NCI-H2081 treated with DMSO at 0.1 percent for 48 hours (cell line): ENCODE measurements at places on chromosomes 5 and 9.

DNA sequence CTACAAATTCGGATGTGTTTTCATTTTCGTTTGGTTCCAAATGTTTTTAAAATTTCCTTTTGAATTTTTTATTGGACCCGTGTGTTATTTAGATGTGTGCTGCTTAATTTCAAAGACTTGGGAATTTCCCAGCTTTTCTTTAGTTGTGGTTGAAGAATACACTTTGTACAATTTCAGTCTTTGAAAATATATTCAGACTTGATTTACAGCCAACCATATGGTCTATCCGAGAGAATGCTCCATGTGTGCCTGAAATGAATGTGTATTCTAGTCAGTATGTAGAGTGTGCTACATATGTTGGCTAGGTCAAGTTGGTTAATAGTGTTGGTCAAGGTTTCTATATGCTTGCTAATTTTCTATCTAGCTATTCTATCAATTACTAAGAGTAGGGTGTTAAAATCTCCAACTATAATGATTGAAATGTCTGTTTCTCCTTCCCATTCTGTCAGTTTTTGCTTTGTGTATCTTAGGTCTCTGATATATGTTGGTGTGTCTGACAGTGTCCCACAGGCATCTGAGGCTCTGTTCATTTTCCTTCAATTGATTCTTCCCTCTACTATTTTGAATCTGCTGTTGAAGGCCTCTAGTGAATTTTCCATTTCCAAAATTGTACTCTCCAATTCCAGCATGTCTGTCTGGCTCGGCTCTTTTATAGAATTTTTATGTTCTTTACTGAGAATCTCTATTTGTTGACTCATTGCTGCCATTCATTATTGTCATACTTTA is 36.2 kb downstream of the RNF130 start:
- DNase-seq: no peak

GRCh38 chr5:31941151-31941755 is 232.9 kb downstream of the GOLPH3 start:
- no peak for DNase-seq

DNA sequence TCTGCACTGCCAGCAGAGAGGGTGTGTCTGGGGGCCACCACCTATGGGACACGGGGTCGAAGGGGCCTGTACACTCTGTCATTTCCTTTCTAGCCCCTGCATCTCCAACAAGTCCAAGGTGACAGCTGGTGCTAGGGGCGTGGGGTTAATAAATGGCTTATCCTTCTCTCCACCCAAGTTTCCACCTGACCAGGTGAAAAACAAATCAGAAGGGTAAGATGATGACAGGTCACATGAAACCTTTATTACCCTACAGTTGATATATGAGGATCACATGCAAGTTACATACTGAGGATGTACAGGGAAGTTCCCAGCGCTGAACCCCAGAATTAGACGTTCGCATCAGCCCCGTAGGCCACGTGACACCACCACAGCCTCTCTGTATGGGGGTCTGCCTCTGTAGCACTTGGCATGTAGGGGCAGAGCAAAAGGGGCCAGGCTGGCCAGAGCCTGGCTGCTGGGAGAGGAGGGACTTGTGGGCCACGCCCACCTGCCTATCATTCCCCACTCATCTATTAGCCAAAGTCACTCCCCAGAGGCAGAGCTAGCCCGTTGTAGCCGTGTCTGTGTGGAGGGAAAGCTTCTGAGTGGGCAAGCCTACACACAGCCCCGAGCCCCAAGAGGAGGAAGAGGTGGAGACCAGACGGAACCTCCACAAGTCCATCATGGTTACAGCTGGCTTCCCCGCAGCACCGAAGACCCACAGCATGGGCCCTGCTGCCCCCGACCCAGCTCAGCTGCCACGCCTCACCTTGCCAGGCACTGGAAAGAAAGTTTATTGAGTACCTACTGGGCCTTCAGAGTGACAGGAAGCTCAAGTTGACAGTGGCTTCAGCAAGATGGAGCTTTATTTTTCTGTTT is 2.2 kb downstream of the TMEM141 start:
- no peak for DNase-seq

DNA sequence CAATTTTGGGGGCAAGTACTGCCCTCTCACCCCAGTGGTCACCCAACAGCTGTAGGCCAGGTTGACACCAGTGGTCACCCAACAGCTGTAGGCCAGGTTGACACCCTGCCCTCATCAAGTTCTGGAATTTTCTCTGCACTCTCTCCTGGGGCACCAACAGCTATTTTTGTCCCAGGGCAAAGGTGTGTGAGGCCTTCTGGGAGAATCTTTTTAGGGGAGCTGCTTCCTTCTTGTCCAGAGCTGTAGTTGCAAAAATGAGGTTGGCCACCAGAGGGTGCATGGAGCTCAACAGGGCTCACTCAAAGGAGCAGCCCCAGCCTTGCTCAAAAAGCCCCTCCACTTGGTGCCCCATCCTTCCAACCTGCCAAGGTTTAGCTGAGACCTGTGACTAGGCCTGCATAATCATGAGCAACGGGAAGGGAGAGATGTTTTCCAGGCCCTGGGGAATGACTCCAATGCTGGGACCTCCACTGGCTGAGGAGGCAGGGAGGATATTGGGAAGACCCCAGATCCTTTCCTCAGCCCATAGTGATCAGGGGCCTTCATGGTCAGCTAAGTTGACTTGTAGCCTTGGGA is 10.6 kb upstream of the P4HA2 start:
- no peak for DNase-seq

GRCh38 chr9:137710704-137711103 is 91.9 kb downstream of the EHMT1 start:
- no peak for DNase-seq

GRCh38 chr9:111762556-111762955 is 32.2 kb downstream of the SHOC1 start:
- no peak for DNase-seq

DNA sequence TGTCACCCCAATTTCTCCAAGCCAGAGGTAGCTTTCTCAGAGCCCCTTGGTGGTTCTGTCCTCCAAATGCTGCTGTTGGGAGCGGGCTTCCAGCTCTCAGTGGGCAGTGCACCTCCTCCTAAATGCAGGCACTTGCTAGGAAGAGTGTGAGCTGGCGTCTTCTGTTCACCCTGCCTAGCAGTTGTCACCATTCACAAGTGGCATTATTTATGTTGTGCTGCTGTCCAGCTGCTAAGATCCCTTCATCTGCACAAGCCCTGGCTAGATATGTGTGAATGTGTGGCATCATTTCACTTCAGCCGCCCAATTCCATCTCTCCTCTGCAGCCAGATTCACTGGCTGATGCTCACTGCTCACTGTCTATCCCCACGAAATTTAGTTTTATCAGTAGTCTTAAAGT is 43.7 kb downstream of the SLC36A1 start:
- no peak for DNase-seq

GRCh38 chr9:121640076-121640475 is 11.4 kb upstream of the DAB2IP start:
- DNase-seq: no peak

- peak; percentile 81 for DNase-seq
Observed at GRCh38 chr5:124738681-124739633, 7.5 kb downstream of the ZNF608 start.

DNA sequence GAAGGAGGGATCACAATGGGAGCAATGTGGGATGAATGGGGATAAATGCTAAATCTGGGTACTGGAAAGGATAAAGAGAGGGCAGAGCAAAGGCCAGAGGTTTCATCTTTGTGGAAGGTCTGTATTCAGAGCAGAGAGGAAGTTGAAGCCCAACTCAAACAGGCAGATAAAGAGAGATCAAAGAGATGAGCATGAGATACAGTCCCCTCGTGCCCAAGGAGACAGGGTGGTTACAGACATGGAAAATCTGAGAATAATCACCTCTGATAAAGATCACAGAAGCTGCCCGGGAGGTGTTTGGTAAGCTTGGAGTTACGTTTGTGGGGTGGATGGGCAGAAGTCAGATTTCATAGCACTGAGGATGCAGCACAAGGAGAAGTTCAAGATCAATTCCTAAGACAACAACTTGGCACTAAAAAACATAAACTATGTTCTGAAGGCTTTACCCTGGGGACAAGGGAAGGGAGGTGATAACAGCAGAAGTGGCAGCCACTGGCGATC is 459 bp upstream of the ERAP2 start:
- no peak for DNase-seq

- no peak for DNase-seq
Observed at GRCh38 chr9:123523001-123523400, 167.0 kb downstream of the CRB2 start.

GRCh38 chr5:144237851-144238250 is 67.2 kb downstream of the KCTD16 start:
- DNase-seq: no peak

DNA sequence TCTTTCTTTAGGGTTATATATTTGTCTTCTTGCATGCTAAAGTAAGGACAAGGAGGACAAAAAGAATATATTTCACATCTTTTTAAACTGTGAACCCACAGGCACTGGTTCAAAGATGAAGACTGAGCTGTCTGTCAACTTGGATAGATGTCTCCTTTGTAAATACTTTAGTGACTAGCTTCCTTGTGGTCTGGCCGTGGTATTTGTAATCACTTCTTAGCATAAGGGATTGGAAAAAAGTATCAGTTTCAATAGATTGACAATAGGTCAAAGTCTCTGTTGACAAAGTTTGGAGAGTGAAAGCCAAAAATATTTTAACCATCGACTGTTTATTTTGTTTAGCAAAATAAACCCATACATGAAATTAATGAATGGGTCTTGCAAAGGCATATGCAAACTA is 91.4 kb downstream of the TMEM167A start:
- no peak for DNase-seq

- DNase-seq: no peak
Observed at GRCh38 chr5:32566319-32567111, 18.8 kb upstream of the SUB1 start.

DNA sequence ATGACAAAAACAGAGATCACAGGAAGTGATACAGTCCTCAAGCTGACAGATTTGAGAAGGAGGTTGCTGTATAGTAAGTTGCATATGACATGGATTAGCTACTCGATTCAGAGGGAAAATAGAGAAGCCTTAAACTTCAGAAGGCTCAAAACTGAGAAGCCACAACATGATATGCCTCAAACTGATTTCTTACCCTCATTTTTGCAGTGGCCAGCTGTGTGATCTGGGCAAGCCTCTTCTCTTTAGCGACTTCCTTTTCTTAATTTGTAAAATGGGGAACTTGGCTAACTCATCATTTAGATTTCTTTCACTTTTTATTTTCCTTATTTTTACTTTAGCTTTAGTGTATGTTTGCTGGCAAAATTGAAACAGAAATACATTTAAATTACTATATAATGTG is 421.1 kb downstream of the KIF4B start:
- DNase-seq: no peak

DNA sequence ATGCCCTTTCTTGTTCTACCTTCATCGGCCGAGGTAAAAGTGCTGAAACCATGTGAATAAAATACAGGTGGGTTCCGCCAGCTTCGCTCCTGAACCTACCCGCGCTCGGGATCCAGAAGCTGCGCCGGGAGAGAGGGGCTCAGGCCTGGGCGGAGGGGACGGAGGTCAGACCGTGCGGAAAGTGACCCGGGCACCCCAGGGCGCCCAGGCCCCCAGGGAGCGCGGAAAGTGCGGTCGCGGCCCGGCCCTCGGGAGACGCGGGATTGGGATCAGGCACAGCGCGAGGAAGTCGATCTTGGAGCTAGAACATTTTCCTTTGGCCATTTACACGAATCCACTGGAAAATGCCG is 329 bp downstream of the SYK start:
- DNase-seq: no peak

DNA sequence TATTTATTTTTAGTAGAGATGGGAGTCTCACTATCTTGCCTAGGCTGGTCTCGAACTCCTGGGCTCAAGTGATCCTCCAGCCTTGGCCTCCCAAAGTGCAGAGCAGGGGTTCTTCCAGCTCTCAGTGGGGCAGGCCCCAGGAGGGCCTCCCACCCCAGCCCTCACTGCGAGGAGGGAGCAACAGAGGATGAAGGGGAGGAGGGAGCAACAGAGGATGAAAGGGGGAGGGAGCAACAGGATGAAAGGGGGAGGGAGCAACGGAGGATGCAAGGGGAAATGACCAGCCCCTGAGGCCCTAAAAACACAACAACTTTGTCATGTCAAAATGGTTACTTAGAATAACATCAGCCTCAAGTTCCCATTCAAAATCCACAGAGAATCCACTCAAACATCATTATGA is 10.0 kb downstream of the TRIM14 start:
- DNase-seq: no peak

GRCh38 chr5:74978345-74978744 is 74.0 kb downstream of the GCNT4 start:
- no peak for DNase-seq

GRCh38 chr5:103573411-103573810 is 10.8 kb upstream of the NUDT12 start:
- DNase-seq: no peak

DNA sequence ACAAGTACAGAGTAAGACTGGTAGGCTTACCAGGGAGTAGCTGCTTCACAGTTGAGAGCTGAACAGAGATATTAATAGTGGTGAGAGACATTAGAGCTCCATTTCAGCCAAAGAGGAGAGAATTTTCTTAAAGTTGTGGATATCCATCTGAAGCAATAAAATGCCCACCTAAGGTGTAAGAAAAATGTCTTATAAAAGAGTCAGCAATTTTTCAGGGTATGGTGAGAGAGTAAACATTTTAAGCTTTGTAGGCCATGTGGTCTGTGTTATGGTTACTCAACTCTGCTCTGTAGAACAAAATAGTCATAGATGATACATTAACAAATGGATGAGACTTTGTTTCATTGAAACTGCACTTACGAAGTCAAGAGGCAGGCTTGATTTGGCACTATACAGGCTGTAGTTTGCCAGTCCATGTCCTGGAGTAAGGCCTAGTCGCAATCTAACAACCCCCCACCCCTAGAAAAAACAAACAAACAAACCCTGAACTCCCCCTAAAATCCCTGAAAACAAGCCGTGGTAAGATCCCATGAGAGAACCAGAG is 945.4 kb upstream of the SEMA6A start:
- no peak for DNase-seq

GRCh38 chr9:125659954-125660353 is 47.1 kb downstream of the MAPKAP1 start:
- no peak for DNase-seq
